ENCODE measurements at places on chromosomes 3 and 15.

DNA sequence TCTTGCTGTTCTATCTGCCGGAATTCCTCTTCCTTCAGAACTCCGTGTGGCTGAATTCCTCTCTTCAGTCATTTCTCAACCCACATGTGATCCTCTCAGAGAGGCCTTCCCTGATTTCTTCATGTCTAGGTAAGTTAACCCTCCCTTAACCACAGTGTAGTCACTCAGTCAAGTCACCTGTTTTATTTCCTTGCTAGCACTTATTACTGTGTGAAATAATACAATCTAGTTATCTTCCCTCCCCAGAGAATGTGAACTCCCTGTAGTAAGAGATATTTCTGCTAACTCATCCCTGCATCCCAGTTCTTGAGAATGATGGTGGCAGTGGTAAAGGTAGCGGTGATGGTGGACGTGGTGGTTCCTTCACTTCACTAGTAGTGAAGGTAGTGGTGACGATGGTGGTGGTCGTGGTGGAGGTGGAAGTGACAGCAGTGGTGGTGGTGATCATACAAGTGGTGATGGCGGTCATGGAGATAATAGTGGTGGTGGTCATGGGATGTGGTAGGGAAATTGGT lies 33.3 kb downstream of the COL6A5 start:
- DNase-seq = no peak

- DNase-seq = no peak
Measured at GRCh38 chr3:53703630-53704362, 142.4 kb downstream of the CHDH start.

- no peak for DNase-seq
Measured at GRCh38 chr3:3335903-3336302, 156.4 kb upstream of the CRBN start.

GRCh38 chr3:126364130-126364695 lies 7.0 kb upstream of the KLF15 start:
- no peak for DNase-seq

DNA sequence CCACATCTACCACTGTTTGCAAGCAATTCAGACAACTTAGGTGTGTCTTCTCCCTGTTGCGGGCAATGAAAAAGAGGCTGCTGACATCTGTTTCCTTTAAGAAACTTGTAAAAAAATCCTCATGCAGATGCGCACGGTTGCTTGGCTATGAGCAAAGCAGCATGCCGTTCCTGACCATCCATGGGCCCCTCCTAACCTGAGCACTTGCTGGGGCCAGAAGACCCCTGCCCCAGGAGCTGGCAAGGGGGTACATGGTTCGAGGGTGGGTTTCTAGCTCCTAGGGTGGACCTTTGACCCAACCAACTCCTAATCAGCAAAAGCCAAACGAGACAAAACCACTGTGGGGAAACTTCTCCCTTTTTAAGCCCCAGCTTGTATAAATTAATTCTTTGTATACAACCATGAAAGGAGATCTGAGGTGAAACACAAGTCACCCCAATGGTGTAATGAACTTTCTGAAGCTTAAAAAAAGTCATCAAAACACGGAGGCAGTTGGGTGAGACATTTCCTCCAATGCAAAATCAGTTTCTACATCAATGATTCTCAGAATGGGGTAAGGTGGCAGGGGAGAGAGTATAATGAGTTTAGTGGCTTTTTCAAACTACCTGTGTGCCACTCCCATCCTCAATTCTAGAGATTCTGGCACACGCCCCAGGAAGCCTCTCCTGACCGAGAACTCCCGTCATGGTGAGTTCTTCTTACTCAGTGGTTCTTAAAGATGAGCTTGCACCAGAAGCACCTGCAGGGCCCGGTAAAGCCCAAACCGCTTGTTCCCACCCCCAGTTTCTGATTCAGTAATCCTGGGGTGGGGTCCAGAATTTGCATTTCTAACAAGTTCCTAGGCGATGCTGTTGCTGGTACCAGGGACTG lies 44.1 kb downstream of the CPN2 start:
- no peak for DNase-seq

DNA sequence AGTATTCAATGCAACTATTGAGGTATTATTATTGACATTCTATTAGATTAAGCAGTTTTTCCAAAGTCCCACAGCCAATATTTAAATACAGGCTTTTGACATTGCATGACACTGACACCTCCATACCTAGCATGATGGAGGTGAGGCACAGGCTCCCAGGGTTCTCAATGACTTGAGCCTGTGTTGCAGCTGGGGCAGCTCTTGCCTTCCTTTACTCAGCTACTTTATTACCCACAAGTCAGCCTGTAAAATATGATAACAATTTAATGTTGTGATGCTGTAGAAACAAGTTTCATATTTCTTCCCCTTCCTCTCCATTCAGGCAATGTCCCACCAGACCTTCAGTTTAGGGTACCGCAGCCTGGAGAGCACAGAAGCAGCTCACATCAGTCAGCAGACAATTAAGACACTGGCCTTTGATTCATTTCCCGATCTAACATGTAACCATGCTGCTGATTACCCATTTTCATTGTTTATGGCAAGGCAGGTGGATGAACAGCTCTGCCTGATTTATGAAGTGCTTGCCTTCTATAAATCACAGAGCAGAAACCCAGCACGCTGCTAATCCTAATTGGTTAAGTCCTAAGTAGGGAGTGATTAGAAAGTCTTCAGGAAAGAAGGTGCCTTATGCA lies 826.1 kb downstream of the AGBL1 start:
- no peak for DNase-seq

DNA sequence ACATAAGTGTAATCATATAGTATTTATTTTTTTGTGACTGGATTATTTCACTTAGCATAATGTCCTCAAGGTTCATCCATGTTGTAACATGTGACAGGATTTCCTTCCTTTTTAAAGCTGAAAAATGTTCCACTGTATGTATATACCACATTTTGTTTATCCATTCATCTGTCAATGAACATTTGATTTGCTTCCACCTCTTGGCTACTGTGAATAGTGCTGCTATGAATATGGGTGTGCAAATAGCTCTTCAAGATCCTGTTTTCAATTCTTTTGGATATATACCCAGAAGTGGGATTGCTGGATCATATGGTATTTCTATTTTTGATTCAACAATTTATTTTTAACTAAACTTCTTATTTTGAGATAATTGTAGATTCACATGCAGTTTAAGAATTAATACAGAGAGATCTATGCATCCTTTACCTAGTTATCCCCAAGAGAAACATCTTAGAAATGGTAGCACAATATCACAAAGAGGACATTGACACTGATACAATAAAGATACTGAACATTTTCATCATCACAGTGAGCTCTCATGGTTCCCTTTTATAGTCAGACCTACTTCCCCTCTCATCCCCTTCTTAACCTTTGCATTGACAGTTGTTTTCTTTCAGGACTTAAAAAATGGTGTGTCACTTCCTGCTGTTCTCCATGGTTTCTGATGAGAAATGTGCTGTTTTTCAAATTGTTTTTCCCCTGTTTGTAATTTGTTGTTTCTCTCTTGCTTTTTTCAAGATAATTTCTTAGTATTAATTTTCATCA lies 90.1 kb downstream of the SATB1 start:
- no peak for DNase-seq

- no peak for DNase-seq
Measured at GRCh38 chr3:47011371-47011770, 31.9 kb downstream of the NBEAL2 start.

- DNase-seq = no peak
Measured at GRCh38 chr15:39455471-39455991, 125.3 kb upstream of the THBS1 start.

DNA sequence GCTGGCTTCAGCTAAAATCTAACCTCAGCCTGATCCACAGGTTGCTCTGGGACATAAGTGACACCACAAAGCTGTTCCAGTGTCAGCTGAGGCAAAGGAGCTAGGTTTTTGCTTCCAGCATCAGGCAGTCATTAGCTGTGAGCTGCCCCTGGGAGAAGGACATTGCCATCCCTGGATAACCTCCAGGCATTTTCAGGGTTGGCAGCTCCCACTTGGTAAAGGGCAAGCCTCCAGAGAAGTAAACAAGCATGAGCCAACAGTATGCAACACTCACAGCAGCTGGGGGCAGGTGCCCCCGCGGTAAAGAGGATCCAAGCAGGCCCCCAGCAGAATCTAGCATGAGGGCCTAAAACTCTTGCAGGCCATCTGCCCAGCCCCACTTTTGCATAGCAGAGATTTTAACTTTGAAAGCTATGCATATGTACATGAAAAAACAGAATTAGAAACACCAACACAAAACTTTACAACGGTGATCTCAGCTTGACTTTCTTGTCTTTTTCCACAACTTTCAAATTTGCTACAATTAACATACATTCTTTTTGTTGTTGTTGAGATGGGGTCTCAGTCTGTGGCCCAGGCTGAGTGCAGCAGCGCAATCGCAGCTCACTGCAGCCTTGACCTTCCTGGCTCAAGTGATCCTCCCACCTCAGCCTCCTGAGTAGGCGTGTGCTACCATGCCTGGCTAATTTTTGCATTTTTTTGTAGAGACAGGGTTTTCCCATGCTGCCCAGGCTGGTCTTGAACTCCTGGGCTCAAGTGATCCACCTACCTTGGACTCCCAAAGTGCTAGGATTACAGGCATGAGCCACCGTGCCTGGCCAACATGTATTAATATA lies 83.8 kb upstream of the TPM1 start:
- no peak for DNase-seq

GRCh38 chr3:39287216-39288164 lies 7.7 kb upstream of the CX3CR1 start:
- no peak for DNase-seq

DNA sequence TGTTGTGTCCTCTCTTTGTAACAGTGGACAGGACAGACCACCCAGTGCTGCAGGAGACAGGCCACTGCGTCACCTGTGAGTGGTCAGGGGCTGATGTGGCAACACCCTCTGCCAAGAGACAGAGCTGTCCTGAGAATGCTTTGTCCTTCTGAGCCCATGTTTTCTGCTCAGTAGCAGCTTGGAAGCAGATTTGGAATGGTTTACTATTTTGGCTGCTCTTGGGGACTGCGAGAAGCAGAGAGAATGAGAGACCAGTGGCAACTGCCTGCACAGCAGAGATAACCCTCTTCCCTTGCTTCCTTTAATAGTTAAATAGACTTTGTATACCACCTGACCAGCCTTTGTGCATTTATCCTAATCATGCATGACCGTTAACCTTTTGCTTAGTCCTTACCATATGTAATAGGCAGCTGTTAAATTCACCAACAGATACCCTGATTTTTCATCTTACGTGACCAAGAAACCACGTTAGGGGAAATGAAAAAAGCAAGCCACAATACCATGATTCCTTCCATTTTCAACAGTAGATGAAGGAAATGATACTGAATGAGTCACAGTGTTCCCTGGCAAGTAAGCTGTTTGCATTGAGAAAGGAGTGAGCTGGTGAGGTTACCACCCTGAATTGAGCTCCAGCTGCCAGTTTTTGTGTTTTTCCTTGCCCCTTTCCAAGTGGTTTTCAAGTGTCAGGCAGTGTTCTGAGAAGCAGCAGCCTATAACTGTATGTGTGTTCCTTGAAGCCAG lies 35.5 kb downstream of the B3GALNT1 start:
- no peak for DNase-seq

DNA sequence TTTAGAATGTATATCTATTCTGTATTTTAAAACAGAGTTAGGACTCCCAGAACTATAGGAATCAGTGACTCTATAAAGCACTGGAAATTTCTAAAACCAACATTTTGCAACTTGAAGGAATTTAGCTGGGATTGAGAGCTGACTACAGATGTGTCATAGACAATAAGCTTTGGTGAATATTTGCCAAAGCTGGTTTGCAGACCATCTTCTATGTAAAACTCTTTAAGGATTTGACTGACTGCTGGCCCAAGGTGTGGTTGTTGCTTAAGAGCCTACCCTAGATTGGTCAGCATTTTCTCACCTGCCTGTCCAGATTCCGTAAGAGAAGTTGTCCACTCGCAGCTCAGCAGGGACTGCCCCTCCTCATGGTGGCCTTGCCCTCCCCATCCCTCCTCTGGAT lies 73.2 kb upstream of the GK5 start:
- no peak for DNase-seq

DNA sequence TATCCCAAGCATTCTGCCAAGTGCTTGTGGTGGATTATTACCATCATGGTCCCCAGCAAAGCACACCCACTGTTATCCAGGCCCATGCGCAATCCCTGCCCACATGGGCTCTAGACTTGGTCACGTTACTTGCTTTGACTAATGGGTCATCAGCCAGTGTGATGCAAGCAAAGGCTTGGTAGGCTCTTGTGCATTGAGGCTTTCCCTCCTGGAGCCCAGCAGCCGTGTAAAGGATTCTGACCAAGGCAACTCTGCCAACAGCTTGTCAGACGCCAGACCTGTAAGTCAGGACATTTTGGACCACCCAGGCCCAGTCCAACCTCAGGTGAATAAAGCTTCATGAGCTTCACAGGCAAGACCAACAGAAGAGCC lies 93.9 kb downstream of the ABHD5 start:
- no peak for DNase-seq

DNA sequence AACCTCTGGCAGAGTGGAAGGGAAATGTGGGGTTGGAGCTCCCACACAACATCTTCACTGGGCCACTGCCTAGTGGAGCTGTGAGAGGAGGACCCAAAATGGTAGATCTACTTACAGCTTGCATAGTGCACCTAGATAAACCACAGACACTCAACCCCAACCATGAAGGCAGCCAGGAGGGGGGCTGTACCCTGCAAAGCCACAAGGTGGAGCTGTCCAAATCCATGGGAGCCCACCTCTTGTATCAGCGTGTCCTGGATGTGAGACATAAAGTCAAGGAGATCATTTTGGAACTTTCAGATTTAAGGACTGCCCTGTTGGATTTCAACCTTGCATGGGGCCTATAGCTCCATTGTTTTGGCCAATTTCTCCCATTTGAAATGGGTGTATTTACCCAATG lies 20.9 kb downstream of the TP63 start:
- peak; percentile 30 for DNase-seq

DNA sequence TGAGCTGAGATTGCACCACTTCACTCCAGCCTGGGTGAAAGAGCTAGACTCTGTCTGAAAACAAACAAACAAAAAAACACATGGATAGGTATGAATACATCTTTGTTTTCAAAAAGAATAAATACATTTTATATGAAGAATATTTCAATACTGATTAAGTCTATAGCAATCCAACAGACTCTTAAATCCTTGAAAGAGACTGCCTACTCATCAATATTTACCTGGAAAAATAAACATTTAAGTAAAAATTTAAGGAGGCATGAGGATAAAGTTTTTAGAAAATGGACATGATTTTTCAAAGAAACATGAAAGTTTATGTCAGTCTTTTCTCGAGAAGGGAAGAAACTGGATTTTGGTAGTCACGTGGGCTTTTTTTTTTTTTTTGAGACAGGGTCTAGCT lies 5.4 kb downstream of the NKIRAS1 start:
- DNase-seq = no peak

DNA sequence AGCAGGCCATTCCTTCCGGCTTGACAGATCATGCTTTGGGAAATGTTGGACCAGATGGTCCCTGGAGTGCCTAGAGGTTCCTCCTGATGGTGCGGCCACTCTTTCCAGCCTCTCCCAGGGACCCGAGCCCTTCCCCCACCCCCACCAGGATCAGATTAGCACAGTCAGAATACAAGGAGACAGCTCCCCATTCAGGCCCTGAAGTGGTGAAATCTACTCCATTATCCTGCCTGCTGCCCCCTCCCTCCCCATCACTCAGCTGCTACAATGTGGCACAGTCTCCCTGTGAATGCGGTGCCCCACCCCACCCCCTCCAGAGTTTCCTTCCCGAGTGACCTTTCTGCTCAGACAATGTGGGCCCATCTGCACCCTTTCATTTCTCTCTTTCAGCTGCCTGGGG lies 29.4 kb downstream of the RNU5B-1 start:
- no peak for DNase-seq

All from activated T-cell treated with anti-CD3 and anti-CD28 coated beads, Interleukin-2, amount 50 U/mL, for 24 hours (primary cell).